ENCODE measurements at places on chromosomes 1 and 21.
A peak's percentile ranks its signal among the peaks of the same experiment; 100 is the strongest.

DNA sequence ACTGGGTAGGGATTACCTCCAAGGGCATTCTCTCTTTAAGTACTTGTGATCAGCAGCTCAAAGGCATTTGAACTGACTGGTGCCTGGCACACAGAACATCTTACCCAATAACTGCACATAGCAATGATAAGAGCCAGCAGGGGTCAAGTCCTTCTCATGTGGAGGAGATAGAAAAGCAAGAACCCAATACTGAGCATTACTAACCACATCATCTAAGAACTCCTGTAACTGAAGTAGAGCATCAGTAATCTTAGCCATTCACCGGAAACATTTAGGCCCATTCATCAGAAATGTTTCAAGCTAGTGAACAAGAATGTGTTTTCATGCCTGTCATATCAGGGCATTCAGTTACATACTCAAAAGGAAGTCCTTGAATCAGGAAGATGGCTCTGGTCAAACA lies 33.6 kb upstream of the THEM4 start:
- DNase-seq, result no peak

- no peak for DNase-seq
These were observed 10.7 kb downstream of the ATP1A4 start for GRCh38 chr1:160161965-160162705.

GRCh38 chr1:71068325-71069240 lies 12.3 kb downstream of the ZRANB2 start:
- DNase-seq, result no peak

- DNase-seq, result no peak
These were observed 92.5 kb downstream of the DSCAM start for GRCh38 chr21:40754466-40754865.

- DNase-seq, result no peak
These were observed 4.4 kb upstream of the ADAMTS1 start for GRCh38 chr21:26849428-26850115.

- DNase-seq, result peak; percentile 82
These were observed 3.9 kb upstream of the SFN start for GRCh38 chr1:26858891-26859640.

- DNase-seq, result peak; percentile 48
These were observed 95.9 kb downstream of the SPSB1 start for GRCh38 chr1:9388335-9389180.

GRCh38 chr1:101193733-101194169 lies 43.1 kb upstream of the S1PR1 start:
- no peak for DNase-seq

GRCh38 chr21:42611852-42612251 lies 41.6 kb upstream of the PDE9A start:
- no peak for DNase-seq

Data from RWPE1 (cell line).